A549 treated with CpdA at 1 μM for 4 hours (cell line): ENCODE measurements at places on chromosomes 2 and 18. TPM values are rescaled to one million over a fixed set of nuclear protein-coding genes. Genes with fewer than 3 reads are reported as not detected.

The NETO1 gene
- not detected in 5 replicates for total RNA-seq

The DLX1 gene
- 3.0 to 3.8 TPM (median 3.5 TPM) in 5 replicates for total RNA-seq

The RAPH1 gene
- total RNA-seq, result 4.4 to 6.7 TPM (median 5.4 TPM) in 5 replicates

The ITGB6 gene
- total RNA-seq, result 0.84 to 2.4 TPM (median 1.1 TPM) in 5 replicates

The UBE2E3 gene
- total RNA-seq, result 71.1 to 95.8 TPM (median 79.0 TPM) in 5 replicates

The ALPG gene
- 0.06 to 0.23 TPM (median 0.12 TPM) in 4 of 5 replicates, not detected in the other for total RNA-seq

The CTNNA2 gene
- total RNA-seq, result 0.21 to 0.79 TPM (median 0.28 TPM) in 5 replicates
